SK-N-SH (cell line): ENCODE measurements at places on chromosomes 5 and 9.

GRCh38 chr5:178449163-178450070 is 140.8 kb downstream of the COL23A1 start:
- peak overlapping the region; percentile 99 for H3K27ac ChIP-seq
- H3K4me1 ChIP-seq: no peaks in the 10 kb centered on the region
- no peaks in the 10 kb centered on the region for H3K27me3 ChIP-seq
- no peaks in the 10 kb centered on the region for H3K36me3 ChIP-seq

GRCh38 chr5:7668161-7668560 is 182.8 kb downstream of the CFAP90 start:
- H3K27ac ChIP-seq: no peak overlapping the region
- no peaks in the 10 kb centered on the region for H3K4me1 ChIP-seq
- no peak for DNase-seq
- no peaks in the 10 kb centered on the region for H3K27me3 ChIP-seq

GRCh38 chr5:66413931-66414330 is 182.3 kb upstream of the MAST4 start:
- H3K36me3 ChIP-seq: no peaks in the 10 kb centered on the region
- no peak for DNase-seq
- no peak overlapping the region for H3K27ac ChIP-seq
- H3K4me3 ChIP-seq: no peak overlapping the region

DNA sequence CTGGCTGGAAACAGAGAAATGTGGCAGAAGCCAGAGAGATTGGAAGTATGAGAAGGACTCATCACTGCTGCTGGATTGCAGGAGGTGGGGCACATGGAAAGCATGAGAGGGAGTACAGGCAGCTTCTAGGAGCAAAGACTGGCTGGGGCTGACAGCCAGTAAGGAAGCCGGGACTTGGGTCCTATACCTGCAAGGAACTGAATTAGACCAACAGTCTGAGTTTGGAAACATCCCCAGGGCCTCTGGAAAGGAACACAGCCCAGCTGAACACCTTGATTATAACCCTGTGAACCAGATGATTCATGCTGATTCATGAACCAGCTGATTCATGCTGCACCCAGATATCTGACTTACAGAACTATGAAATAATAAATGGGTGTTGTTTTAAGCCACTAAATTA is 93.4 kb downstream of the OSTF1 start:
- no peak for DNase-seq
- no peaks in the 10 kb centered on the region for H3K36me3 ChIP-seq
- H3K27me3 ChIP-seq: no peaks in the 10 kb centered on the region; the same call in 1 of the 2 replicates

GRCh38 chr9:87763286-87763685 is 37.4 kb downstream of the CTSL start:
- no peaks in the 10 kb centered on the region for H3K27me3 ChIP-seq
- DNase-seq: no peak
- no peaks in the 10 kb centered on the region for H3K36me3 ChIP-seq
- no peak overlapping the region for H3K4me3 ChIP-seq
- H3K4me1 ChIP-seq: no peaks in the 10 kb centered on the region

GRCh38 chr9:33350310-33350709 is 52.1 kb downstream of the AQP7 start:
- no peaks in the 10 kb centered on the region for H3K27me3 ChIP-seq
- H3K36me3 ChIP-seq: peaks cover 33% of the 10 kb centered on the region
- DNase-seq: no peak
- H3K4me3 ChIP-seq: no peak overlapping the region

GRCh38 chr5:106116682-106117081 is 1554.1 kb downstream of the EFNA5 start:
- H3K4me1 ChIP-seq: no peaks in the 10 kb centered on the region
- H3K27me3 ChIP-seq: no peaks in the 10 kb centered on the region
- DNase-seq: no peak

GRCh38 chr9:99826579-99826978 is 4.9 kb downstream of the NR4A3 start:
- no peaks in the 10 kb centered on the region for H3K36me3 ChIP-seq
- H3K27ac ChIP-seq: no peak overlapping the region
- DNase-seq: no peak
- H3K4me1 ChIP-seq: no peaks in the 10 kb centered on the region
- no peak overlapping the region for H3K4me3 ChIP-seq

DNA sequence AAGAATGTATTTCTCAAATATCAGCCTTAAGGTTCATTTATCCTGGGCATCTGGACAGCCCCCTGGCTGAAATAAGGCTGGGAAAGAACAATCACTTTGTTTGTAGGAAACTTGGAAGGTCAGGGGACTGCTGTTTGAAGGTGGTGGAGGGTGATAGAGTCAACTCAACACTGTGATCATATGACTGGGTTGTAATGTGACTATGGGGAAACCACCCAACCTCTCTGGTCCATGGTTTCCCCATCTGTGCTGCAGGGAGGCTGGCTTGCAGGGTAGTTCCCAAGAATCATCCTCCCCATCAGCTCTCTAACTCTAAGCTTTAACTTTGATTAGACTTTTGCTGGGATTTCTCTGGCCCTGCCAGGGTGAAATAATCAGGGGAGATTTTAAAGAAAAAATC is 10.0 kb downstream of the INSYN2B start:
- peak overlapping the region; percentile 96 for H3K27ac ChIP-seq
- H3K36me3 ChIP-seq: peaks cover 11% of the 10 kb centered on the region
- no peak for DNase-seq

GRCh38 chr5:78387468-78388153 is 27.2 kb downstream of the SCAMP1 start:
- no peaks in the 10 kb centered on the region for H3K27me3 ChIP-seq
- H3K4me1 ChIP-seq: no peaks in the 10 kb centered on the region
- peaks cover 13% of the 10 kb centered on the region for H3K36me3 ChIP-seq
- no peak overlapping the region for H3K27ac ChIP-seq
- DNase-seq: no peak

- H3K4me1 ChIP-seq: peaks cover 27% of the 10 kb centered on the region
- H3K27me3 ChIP-seq: no peaks in the 10 kb centered on the region
- peak overlapping the region; percentile 89 for H3K4me3 ChIP-seq
These were observed 3.7 kb downstream of the ARRDC3 start for GRCh38 chr5:91379246-91379913.

DNA sequence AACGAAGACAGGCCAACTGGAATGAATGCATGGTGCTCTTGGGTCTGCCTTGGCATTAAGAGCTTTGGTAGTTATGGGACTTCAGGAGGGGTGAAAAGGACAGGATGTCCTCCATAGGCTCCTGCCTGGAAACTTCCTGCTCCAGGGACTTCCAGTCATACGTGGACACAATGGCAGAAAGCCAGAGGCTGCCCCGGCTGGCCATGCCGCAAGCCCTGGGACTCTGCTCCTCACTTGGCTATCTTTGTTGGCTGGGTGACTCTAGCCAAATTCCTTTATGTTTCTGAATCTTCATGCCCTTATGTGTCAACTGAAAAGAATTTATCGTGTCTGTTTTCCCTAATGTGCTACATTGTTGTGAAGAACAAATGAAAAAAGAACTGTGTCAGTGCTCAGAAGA is 136.9 kb downstream of the SIL1 start:
- peaks cover 18% of the 10 kb centered on the region for H3K4me1 ChIP-seq
- no peaks in the 10 kb centered on the region for H3K36me3 ChIP-seq
- H3K27me3 ChIP-seq: no peaks in the 10 kb centered on the region
- no peak for DNase-seq
- H3K4me3 ChIP-seq: no peak overlapping the region

DNA sequence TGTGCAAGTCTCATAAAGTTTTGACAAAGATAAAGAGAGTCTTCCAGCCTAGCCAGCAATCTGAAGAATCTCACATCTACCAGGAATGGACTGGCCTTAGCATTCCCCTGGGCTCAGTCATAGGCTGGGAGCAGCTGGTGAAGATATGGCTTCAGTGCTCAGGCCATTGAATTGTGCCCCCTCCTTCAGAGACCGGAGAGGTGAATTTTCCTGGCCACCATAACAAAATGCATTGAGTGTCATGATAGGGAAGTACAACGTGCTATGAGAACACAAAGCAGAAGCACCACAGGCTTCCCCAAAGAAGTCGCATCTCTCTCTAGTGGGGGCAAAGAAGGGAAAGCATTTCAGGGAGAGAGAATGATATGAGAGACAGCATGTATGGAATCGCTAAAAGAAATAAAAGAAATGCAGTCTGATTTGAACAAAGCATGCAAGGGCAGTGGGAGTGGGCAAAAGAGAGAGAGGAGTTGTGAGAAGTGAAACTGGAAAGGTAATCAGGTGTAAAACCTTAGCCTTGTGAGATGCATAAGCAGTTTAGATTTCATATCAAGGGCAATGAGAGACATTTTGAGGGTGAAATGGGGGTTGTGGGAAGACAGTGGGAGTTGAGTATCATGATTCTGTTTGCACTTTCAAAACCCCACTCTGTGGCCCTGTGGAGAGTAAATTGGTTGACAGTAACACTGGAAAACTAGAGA is 57.1 kb upstream of the NMUR2 start:
- no peaks in the 10 kb centered on the region for H3K36me3 ChIP-seq
- H3K4me3 ChIP-seq: no peak overlapping the region
- no peak for DNase-seq
- no peaks in the 10 kb centered on the region for H3K4me1 ChIP-seq

GRCh38 chr5:31107091-31107518 is 86.4 kb upstream of the CDH6 start:
- no peaks in the 10 kb centered on the region for H3K4me1 ChIP-seq
- H3K4me3 ChIP-seq: no peak overlapping the region
- H3K27me3 ChIP-seq: no peaks in the 10 kb centered on the region; the same call in 1 of the 2 replicates
- H3K36me3 ChIP-seq: no peaks in the 10 kb centered on the region

DNA sequence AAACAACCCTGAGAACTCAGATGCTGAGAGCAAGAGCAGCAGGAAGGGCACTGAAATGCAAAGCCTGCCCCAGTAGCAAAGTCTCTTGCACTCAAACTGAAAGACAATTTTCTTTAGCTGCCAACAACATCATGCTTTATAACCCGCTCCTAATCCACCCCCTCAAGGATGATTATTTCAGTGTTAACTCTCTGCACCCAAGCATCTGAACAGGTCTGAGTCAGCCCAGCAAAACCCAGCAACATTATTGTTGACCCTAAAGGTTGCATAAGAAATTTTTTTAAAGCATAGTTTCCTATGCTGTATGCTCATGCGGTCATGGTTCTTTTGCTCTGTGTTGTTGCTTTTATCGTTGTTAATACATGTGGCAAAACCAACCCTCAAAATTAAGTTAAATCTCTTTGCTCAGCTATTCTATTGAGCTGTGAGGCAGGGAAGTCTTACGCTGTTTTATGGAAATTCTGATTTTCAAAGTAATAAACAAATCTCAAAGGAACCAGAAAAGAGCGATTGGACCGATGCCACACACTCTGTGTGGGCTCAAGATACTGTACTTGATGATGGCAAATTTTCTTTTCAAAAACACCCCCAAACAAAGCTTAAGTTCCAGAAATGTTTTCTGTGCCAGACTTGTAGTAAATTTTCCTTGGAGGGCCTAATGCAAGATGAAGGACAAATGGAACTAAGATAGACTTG is 440.6 kb upstream of the MPDZ start:
- H3K27me3 ChIP-seq: no peaks in the 10 kb centered on the region
- no peak overlapping the region for H3K4me3 ChIP-seq
- no peak overlapping the region for H3K27ac ChIP-seq
- peaks cover 3% of the 10 kb centered on the region; the same call in 1 of the 2 replicates for H3K4me1 ChIP-seq
